HTR-8/SVneo (cell line): ENCODE measurements at places on chromosomes 3 and 15.

DNA sequence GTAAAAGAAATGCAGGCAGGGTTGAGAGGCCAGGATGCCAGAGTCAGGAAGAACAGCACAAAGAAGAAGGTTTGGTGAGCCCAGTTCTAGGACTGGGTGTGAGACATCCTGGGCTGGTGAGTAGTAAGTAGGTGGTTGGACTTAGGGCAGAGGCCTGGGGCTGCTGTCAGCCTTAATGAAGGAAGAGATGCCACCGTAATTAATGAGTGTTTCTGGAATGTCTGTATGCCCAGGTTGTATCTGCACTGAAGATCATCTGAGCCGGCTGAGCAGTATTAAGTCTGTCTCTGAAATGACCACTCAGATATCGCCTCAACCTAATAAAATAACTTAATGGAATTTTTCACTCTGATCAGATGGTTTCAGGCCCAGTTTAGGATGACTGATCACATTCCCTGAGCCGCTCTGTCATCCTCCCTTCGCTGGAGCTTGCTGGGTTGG, 532.9 kb upstream of the IL12A start:
- peak; percentile 23 for DNase-seq

DNA sequence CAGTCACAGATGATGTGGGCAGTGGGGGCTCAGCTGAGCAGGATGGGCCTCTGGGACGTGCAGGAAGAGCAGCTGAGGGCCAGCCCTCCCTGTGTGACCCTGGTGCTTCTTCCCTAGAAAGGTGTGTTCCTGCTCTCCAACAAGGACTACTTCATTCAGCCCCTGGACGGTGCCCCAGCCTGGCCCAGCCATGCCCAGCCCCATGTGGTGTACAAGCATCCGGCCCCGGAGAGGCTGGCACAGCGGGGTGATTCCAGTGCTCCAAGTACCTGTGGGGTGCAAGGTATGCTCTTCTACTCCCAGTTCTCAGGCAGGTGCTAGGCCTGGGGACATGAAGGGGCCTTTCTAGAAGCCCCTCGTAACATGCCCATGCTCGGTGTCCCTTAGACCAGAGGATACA, 38.3 kb downstream of the SAXO2 start:
- DNase-seq: no peak

GRCh38 chr3:170414202-170414663, 4.4 kb upstream of the CLDN11 start:
- peak; percentile 73 for DNase-seq

DNA sequence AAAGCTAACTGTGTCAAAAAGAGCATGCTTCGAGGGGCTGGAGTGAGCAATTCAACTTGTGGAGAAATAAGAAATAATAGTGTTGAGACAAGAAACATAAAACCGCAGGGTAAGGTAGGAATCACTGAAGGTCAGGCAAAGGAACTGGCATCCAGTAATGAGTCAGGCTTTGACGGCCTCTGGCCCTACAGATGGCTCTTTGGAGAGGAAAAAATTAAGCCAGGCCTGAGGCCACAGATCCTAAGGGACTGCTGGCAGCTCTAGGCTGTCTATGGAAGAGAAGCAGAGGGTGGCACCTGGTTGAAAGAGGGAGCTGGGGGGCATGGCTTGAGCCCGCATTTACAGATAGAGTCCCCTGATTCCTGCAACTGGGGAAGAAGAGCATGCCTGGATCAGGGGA, 28.6 kb upstream of the ZSCAN2 start:
- DNase-seq: no peak

- DNase-seq: peak; percentile 57
Observed at GRCh38 chr3:159775372-159775961, 213.2 kb upstream of the IL12A start.

GRCh38 chr15:95669146-95669922, 661.2 kb upstream of the NR2F2 start:
- peak; percentile 8 for DNase-seq

DNA sequence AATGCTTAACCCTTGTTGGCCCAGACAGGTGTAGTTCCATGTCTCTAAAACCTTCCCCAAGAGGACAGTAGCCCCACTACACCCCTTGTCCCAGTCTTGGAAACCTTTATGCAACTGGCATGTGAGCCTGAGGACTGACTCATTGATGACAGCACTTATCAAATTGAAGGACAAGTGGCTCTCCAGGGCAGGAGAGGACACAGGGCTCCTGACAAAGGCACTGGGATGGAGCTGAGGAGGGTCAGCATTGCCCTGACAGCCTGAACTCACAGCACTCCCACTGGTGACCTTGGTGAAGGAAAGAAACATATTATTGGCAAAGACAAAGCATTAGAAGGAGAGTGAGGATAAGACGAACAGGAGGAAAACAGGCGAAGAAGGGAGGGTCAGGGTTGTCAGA, 139.9 kb downstream of the EPHB1 start:
- no peak for DNase-seq

DNA sequence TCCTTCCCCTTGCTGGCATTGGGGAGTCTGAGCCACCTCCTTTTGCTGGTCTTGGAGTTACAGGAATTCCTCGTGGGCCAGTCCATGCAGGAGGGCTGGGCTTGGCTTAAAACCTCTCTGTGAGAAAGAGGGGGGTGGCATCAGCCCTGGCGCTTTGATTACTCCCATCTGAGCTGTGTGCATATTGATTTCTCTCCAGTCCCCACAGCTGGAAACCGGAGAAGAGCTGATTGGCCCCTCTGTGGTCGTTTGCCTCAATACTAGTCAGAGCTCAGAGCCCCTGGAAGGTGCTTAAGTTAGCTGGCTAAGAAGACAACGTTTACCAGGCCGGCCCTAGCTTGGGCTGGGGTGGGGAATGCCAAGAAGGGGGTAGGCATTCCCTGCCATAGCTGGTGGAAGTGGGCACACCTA, 4.0 kb upstream of the RASGRF1 start:
- DNase-seq: no peak

DNA sequence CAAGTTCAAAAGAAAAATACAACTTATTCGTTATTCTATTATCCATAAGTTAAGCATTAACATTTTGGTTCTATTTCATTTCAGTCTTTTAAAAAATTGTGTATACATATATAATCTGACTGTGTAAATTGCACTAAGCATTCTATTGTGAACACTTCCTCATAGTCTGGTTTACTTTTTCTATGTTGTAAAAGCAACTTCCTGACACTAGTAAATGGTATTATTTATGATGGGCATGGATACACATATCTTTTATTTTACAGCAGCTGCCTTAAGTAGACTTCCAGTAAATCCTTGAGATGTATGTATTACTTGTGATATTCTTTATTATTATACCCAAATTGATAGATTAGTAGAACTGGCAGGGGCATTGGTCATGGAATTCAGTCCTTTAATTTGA, 58.2 kb downstream of the FNDC3B start:
- no peak for DNase-seq

GRCh38 chr3:151265866-151266265, 12.5 kb downstream of the P2RY14 start:
- no peak for DNase-seq

GRCh38 chr15:91780387-91780786, 73.1 kb upstream of the SLCO3A1 start:
- DNase-seq: no peak

DNA sequence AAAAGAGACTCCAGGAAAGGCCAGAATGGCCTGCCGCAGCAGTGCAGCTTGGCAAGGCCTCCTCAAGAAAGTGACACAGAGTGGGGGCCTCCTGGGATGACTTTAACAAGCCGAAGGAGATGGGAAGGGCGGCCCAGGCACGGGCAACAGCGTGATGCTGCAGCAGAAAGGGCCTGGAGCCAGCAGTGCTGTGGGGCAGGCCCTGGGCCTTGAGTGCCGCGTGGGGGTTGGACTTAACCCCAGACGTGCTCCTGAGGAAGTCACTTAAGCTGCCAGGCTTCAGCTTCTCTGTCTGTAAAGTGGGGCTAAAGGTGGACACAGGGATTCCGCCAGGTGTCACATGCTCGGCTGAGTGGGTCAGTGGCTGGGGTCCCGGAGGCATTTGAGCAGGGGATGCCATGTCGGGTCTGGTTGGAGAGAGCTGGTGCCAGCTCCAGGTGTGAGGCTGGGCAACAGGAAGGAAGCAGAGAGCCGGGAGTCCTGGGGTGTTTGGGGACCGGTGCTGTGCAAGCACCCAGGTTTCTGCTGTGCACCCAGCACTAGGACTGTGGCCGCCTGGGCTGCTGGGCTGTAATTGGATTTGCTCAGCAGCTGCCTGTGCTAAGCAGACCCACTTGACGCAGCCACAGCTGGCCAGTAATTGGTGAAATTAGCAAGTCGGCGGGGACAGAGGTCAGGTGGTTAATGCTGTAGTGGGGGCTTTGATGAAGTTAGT, 7.8 kb downstream of the DNAJB8 start:
- no peak for DNase-seq

DNA sequence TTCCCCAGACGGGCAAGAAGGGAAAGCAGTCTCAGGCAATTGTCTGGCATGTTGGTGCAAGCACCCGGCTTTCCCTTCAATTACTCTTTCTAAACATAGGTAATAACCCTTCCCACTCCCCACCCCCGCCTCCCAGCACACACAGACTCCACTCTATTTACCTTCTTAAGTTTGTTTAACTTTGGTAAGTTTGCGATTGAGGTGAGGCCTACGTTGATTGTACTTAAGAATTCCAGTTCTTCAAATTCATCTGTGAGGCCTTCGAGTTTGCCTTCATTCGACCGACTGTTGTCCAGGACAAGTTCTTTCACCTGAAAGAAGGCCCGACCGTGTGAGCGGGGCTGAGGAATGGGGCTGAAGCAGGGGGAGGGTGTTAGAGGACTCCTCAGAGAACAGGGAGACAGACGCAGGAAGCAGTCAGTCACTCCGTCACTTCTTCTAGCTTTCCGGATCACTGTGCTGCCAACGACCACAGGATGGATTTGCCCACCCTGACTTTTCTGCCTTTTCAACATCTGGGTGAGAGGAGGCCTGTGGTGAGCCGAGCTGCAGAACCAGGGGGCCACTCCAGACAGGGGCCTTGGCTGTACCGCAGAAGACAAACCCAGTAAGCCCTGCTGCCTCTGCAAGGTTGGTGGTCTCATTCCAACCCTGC, 33.0 kb downstream of the ANP32A start:
- no peak for DNase-seq

DNA sequence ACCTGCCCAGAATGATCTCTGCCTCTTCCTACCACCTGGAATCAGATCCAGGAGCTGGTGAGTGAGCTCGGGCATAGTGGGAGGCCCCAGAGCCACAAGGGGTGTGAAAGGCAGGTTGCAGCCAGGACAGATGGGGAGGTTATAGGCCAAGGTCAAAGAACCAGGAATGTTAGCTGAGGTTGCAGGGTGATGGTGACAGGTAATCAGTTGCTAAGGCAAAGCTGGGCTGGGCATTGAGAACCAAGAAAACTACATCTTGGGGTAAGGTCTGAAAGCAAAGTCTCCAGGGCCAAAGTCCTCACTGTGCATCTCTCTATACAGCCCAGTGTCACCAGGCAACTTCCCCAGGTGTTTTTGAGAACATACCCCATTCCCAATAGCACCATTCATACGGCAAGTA, 38.4 kb upstream of the SLC6A11 start:
- DNase-seq: no peak

DNA sequence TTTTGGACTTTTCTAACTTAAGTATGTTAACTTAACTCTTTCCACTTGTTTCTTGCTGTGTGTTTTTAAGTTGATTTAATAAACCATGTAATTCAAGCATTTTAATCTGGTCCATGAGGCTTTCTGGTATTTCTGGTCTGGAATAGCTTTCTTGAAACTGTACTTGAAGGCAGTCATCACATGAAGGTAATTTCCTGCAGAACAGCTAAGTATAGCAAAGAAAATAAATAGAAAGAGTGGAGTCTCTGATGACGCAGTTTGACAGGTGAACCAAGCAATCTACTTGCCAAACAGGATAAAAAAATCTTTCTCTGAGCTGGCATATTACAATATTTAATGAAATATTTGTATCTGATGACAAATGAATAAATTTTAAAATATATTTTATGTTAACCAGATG, 74.9 kb downstream of the BTLA start:
- no peak for DNase-seq

DNA sequence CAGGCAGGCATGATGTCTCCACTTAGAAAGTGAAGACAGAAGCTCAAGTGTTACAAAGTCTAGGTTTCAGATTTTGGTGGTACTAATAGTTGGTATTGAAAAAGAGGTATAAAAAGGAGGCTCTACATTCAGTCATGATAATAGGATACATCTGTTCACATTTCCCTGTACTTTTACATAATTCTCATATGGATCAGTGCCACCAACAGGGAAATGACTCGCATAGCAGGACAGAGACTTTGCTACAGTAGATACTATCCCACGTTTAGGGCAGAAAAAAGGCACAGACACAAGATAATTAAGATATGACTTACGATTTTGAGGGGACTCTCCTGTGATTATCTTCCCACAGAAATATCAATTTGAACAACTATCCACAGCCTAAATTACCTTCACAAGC, 1062.9 kb upstream of the EPHA6 start:
- DNase-seq: no peak

GRCh38 chr15:41870689-41871081, 23.2 kb downstream of the SPTBN5 start:
- DNase-seq: peak; percentile 28

DNA sequence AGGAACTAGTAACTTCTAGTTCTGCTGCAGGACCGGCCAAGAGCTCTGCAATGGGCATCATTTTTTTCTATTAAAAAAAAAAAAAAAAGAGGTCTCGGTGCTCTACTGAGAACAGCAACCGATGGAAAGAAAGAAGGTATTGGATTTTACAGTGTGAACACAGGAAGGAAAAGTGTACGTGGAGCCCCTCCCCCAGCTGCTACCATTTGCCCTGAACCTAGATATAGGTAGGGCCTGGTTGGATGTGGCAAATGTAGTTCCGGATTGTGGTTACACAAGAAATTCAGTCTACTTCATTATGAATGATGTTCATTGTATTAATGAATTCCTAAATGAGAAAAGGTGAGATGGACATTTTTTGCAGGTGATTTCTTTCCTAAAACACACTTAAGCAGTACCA, 17.9 kb upstream of the PPARG start:
- no peak for DNase-seq

- DNase-seq: no peak
Observed at GRCh38 chr15:83982748-83983147, 252.8 kb upstream of the GOLGA6L4 start.

DNA sequence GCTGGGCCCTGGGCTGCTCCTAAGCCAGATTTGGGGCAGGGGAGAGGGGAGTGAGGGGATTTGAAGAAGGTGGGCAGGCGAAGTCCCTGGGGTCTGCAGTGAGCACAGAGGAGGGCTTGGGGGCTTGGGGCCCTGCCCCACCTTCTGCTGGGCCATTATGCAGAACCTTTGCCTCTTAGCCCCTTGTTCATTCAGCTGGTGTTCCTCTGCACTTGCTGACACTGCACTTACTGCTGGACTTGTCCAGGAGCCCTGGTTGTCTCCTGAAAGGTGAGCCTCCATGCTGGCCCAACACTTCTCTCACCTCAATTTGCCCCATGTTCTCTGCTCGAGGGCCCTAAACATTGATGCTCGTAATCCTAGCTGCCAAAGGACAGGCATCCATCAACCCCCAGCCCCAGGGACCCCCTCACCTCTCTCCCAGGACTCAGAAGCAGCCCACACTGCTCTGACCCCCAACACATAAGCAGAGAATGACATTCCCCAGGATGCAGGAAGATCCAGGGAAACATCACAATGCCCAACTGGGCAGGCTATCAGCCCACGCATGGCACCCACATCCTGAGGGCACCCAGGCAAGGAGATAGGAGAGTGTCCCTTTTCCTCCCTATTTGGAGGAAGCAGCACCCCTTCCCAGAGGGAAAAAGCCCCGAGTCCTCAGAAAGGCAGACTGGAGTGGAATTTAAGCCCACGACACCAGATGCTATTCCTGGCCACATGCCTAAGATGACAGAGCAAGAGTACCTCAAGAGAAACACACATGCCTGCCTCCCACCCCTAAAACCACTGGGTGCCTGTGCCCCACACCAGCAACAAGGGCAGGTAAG, 76.8 kb downstream of the ADCY5 start:
- DNase-seq: no peak
